ENCODE measurements at places on chromosomes 2 and 18.

DNA sequence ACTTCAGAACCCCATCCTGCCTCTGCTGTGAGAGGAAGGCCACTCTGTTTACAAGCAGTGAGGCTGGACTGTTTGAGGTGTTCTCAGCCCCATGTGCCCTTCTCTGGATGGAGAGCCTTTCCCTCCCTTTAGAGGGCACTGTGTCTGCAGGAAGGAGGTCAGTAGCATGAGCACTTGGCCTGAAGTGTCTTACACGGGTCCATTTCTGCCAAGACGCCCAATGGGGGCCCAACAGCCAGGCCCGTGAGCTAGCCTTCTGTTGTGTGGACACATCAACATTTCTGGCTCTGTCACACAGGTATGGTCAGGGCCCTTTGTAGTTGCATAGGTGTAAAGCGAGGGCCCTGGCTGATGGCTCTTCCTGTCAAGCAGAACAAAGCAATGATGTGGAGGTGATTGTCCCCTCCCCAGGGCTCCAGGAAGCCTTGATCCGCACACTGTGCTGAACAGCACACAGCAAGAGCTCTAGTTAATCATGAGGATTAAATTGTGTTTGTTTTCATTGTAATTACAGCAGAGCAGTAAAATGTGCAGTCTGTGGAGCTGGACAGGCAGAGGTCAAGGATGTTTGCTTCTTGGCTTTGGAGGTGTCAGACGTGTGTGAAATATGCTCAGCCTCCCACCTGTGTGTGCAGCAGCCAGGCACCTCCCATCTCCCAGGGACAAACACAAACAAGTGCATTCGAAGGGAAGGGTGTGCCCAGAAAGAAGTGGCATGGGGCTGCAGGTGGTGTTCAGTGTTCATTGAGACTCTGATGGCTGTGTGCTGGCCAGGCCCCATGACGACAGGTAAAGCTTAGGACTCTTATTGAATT, 132.1 kb downstream of the SH3RF3 start:
- DNase-seq: no peak

GRCh38 chr18:7456376-7456775, 110.7 kb upstream of the PTPRM start:
- DNase-seq: no peak

DNA sequence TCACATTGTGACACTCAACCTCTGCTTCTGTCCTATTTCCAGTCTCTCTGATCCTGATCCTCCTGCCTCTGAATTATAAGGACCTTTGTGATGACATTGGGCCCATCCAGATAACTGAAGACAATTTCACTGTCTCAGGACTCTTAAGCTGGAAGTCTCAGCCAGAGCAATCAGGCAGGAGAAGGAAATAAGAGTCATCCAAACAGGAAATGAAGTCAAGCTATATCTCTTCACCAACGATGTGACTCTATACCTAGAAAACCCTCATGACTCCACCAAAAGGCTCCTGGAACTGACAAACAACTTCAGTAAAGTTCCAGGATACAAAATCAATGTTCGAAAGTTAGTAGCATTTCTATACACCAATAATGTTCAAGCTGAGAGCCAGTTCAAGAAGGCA, 29.3 kb upstream of the TWIST2 start:
- no peak for DNase-seq

- no peak for DNase-seq
These were observed 31.4 kb upstream of the KCNG2 start for GRCh38 chr18:79766308-79766707.

DNA sequence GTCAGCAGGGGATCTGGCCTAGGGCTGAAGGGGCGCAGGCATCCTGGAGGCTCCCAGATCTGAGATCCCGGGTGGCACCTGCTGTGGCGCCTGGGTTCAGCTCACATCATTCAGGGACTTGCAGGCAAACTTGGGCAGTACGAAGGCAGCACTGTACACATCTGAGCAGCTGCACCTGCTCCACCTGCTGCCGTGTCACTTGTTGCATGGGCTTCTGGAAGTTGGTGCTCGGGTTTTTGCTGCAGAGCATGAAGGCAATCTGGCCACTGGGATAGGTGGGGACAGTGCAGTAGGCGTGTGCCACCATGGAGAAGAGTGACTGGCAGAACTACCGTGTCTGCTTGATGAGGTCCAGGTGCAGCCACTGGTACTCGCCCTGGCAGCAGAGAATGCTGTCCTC, 48.6 kb downstream of the UGGT1 start:
- no peak for DNase-seq

DNA sequence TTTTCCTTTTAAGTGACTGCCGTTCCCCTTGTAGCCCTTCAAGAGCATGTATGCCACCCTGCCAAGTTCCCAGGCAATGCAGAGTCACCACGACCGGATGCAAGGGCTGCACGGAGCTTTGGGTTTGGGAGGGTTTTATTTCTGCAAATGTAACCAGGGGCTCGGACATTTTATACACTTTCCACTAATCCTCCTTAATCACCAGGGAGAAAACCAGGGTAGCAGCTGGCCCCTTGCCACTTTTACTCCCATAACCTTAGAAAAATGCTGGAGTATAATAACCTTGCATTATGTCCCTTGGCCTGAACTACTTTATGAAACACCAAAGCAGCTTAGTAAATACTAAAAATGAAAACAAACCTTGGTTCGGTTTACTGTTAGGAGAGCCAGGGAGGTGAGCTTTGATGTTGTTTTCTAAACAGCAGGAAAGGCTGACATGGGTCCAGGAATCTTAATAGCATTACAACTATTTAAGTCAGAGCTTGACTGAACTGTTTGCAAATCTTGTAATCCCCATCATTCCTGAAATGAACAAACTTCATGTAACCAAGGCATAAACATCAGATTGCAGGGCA, 152.8 kb upstream of the RIOK3 start:
- no peak for DNase-seq

DNA sequence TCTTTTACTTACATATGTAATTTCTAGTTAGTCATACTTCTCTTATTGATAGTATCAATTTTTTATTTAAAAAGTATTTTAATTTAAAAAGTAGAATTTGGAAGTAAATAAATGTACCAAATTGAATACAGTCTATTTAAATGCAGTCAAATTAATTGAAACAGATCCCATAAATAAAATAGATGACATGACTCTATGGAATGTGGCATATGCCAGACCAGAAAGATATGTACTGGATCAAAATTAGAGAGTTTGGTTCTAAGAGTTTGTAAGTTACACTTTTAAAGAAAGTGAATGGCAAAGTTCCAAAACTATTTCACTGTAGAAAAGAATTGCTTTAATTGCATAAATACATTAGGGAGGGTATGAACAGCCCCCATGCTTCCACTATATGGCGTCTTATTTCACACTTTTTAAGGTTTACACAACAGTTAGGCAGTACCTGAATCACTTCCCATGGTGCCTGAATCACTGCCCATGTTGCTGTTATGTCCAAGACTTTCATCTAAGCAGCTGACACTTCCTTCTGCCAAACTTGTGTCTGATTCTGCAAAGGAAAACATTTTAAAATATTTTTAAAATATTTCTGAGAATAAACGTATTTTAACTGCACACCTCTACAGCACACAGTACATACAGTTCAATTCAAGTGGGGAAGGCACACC, 25.2 kb downstream of the IFIH1 start:
- DNase-seq: no peak

DNA sequence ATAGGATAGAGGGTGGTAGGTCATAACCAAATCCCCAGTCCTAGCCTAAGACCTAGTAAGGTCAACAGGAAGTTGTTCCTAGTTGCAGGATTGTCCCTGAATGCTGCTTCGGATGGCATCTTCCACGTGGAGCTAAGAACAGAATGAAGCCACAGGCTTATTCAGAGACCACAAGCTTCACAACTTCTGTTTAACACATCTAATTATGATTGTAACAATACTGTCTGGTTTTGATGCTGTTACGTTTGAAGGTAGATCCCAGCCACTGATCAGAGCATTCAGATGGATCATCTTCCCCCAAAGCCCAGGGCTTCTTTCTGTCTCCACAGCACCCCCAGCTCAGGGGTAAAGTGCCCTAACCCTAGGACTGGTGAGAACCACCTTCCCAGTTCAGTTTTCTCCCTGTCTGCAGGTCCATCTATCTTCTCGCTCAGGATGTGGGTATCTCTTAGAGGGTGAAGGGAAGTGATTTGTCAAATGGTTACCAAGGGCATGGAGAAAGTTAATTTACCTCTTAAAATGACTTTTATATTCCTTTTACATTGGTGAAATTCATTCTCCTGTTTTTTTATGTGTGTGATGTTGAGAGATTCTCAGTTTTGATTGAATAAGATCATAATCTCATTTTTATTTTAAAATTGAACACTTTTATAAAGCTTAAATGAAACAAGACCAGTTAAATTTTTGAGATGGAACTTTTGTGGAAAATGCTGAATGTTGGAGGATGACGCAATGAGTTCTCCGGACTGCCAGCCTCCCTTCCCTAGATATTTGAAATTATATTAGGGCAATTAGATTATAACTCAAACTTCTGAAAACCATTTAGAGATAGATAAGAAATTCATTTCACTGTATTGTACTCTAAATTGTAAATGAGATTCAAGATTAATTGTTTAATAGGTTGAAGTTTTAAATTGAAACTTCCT, 66.5 kb downstream of the RHBDD1 start:
- DNase-seq: no peak

GRCh38 chr2:235603659-235604058, 109.8 kb downstream of the AGAP1 start:
- DNase-seq: no peak

GRCh38 chr2:85064927-85065577, 68.1 kb upstream of the TCF7L1 start:
- DNase-seq: no peak

DNA sequence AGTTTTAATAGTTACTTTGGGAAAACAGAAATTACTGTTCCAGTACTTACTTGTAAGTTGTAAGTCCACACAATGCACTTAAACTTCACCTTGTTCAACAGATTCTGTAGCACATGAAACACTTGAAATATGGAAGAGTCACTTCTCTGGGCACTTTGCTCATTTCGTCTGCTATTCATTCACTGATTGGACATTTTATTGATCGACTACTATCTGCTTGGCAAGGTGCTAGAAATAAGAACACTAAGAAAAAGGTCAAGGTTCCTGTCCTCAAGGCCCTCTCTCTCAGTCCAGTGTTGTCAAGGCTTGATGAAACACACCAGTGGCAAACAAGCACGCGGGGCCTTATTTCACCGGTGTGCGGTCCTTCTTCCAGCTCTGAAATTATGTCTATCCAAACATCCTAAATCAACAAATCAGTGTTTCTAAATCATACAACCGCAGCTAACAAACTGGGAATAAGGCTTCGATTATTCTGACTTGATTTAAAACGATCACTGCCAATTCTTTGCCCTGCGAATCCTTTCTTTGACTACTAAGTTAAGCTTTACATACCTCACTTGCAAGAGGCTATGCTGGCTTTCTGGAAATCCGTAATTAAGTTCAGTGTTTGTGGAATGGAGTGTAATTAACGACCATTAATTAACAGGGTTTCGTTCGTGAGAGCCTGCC, 780 bp upstream of the ITGAV start:
- DNase-seq: no peak

GRCh38 chr2:121326628-121327027, 41.6 kb upstream of the TFCP2L1 start:
- DNase-seq: no peak

- no peak for DNase-seq
These were observed 284.1 kb downstream of the PHLPP1 start for GRCh38 chr18:62999392-62999791.

DNA sequence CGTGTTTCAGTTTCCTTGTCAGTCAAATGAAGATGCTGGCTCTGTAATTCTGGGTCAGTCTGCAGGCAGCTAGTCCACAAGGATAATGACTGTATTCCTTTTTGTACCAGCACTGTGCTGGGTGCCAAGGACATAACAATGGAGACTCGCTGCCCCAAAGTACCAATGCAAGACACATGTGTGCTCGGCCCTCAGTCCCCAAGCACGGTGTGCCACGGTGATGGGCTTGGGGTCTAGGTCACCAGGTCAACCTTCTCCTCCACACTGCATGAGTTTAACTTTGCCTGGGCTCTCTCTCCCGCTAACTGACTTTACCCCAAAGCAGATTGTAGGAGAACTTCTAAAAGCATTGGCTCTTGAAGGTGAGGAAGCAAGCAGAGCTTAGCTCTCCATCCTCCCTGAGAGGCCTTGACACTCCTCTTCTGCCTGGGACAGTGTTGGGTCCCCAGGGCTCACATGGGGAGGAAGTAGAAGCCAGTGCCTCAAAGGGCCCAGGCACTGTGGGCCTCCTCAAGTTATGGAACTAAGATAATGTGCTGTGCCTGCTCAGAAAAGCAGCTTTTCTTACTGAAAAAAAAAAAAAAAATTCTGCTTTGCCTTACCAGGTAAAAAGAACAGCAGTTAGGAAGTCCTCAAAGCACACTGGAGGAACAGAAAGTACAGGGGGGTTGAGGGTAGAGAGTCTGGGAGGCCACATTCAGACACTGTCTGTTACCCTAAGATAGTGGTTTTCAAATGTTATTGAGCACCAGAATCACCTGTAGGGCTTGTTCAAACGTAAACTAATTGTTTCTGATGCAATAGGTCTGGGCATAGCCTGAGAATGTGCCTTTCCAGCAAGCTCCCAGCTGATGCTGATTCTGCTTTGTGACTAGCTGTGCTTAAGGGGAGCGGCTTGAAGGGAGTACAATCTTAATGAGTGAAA, 276.4 kb upstream of the CXCR4 start:
- DNase-seq: no peak

GRCh38 chr2:69902213-69902922, 8.6 kb downstream of the SNRNP27 start:
- peak; percentile 22 for DNase-seq

- no peak for DNase-seq
These were observed 108.5 kb downstream of the CTAGE1 start for GRCh38 chr18:22309191-22309590.

DNA sequence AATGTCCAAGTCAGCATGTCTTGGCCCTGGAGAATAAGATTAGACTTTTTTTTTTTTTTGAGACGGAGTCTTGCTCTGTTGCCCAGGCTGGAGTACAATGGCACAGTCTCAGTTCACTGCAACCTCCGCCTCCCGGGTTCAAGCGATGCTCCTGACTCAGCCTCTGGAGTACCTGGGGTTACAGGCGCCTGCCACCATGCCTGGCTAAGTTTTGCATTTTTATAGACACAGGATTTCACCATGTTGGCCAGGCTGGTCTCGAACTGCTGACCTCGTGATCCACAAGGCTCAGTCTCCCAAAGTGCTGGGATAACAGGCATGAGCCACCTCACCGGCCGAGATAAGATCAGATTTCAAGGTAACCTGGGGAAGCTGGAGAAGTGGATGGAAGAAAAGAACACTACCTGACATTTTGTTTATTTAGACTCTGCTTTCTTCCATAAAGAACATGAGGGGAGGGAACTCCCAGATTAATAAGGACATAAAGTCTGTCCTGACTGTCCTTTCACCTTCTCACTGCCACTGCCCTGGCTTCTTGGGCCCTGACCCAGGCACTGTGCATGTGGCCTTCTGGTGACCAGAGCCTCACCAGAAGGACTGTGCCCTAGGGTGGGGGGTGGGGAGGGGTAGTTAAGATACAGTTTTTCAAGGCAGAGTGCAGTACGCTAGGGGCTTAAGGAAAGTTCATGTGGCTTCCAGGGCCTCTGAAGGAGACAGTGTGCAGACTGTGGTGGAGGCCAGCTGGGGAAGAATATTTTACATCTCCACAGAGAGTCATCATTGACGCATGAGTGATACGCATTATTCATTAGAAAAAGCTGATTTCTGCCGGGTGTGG, 4.8 kb upstream of the IMPA2 start:
- DNase-seq: no peak

- no peak for DNase-seq
These were observed 42.4 kb downstream of the KLF7 start for GRCh38 chr2:207123335-207123744.

- DNase-seq: no peak
These were observed 323.9 kb downstream of the SLC8A1 start for GRCh38 chr2:40127890-40128557.

Data from CD4-positive, alpha-beta T cell treated with Interleukin-12 subunit alpha and Interleukin-12 subunit beta, for 1 hour (primary cell).